T-helper 2 cell treated with Interferon-gamma antibody and Interleukin-4, amounts not matched to agents 5 μg/mL and 100 μg/mL, for 36 hours (primary cell): ENCODE measurements at places on chromosomes 7 and 10.

- no peak for DNase-seq
Observed at GRCh38 chr10:117726596-117727295, 184.2 kb downstream of the EMX2 start.

GRCh38 chr7:55138663-55139062 lies 119.8 kb downstream of the EGFR start:
- no peak for DNase-seq

GRCh38 chr7:15507171-15507570 lies 54.6 kb downstream of the AGMO start:
- no peak for DNase-seq

DNA sequence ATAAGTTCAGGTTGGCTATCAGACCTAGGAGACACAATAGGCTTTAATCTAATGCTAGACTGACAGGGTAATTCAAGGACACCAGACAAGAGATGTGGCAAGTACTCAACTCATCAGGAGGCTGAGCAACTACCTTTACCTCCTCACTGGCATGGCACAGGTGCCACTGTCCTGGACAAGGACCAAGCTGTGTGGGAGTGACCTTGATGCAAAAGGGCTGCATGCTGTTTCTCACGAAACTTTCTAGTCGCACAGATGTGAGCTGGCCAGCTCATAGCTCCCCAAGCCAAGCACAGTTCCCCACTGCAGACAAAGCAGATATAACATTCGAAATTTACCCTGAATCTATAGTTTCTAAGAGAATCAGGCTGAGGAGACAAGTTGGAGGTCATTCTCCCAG lies 207.6 kb upstream of the GHITM start:
- DNase-seq, result no peak

DNA sequence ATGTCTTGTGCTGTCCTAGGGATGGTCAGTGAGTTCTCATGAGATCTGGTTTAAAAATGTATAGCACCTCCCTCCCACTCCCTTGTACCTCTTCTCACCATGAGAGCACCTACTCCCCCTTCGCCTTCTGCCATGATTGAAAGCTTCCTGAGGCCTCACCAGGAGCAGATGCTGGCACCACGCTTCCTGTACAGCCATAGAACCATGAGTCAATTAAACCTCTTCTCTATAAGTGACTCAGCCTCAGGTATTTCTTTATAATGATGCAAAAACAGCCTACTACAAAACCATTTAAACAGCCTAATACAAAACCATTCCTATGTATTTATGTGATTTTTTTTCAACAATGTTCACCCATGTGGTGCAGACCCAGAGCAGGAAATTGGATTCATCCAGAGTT lies 32.0 kb downstream of the KDM7A start:
- DNase-seq, result no peak

DNA sequence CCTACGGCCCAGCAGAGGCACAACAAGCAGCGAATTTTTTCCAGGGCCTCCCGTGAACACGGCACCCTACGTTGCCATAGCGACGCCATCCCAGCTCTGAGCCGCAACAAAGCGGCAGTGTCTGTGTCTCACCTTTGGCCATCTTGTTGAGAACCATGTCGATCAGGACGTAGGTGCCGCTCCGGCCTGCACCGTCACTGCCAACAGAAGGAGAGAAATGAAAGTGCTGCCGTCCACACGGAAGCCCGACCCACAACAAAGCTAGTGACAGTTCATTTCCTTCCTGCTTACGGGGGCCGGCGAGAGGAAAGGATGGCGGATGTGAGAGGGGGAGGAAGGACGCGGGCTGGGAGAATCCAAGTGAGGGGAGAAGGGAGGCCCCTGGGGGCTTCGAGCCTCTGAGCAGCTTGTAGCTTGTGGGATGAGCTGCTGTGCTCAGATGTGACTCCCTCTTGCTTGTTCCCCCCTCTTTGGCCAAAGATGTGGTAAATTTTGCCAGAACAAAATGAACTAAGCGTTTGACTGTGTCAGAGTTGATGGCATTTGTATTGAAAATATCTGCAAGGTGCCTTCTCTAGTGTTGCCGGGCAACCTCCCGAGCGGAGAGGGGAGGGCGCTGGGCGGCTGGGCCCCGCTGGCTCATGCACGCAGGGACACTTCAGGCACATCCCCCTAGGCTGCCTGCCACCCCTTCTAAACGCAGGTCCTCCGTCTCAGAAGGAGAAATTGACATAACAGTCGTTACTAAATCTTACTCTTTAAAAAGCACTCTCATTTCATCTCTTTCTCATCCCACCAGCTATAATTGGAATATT lies 232.2 kb downstream of the DNAJB6 start:
- DNase-seq, result peak; percentile 60

DNA sequence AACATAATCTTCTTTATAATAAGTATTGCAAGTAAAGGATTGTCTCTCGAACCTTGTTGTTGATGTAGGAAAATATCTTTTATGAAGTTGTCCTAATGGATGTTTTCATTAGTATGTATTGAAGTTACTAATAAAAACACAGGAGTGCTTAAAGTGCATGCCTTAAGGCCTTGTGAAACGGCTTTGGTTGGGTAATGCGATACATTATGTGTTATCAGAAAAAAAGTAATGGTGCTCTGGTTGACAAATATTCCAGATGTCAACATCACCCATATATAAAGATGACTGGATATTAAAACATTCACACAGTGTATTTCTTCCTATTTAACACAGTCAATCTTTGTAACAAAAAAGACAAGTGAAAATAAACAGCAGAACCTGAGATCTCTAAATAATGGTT lies 310.7 kb downstream of the PRKG1 start:
- DNase-seq, result no peak

GRCh38 chr7:85602196-85602595 lies 415.3 kb upstream of the SEMA3D start:
- DNase-seq, result no peak
